Fibroblast of the conjunctiva (primary cell): ENCODE measurements at places on chromosomes 5 and 9.

DNA sequence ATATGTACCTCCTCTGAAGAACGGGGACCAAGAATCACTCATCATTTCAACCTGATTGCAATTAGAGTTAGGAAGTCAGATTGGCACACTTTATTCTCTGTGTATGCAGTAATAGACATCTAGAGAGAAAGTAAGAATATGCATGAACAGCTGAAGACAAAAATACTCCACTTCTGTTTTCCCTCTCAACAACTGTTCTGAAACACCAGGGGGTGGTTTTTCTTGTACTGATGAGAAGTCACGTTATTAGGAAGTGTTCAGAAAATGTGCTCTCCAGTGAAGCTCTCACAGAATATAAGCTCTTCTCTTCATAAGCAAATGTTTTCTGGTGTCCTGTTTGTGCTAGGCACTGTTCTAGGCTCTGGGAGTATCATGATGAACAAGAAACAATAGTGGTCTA, 531.7 kb upstream of the C9orf72 start:
- no peak for DNase-seq

DNA sequence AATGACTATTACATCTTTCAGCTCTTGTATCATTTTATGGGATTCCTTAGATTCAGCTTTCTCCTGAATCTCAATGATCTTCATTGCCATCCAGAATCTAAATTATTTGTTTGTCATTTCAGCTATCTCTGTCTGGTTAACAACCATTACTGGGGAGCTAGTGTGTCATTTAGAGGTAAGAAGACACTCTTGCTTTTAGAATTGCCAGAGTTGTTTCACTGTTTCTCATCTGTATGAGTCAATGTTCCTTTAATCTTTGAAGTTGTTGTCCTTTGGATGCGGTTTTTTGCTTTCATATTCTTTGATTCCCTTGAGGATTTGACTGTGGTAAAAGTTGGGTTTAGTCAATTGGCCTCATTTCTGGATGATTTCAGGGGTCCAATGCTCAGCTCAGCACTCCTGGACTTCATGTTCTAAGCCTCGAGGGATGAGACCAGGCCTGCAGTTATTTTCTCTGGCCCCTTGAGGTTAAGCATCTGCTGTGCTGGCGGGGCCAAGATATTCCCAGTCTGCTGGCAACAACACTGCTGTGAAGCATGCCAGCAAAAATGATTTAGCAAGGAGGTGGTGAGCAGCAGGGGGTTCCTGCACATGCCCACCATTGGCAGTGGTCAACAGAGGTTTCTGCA, 102.4 kb upstream of the PCSK5 start:
- peak; percentile 63 for DNase-seq

DNA sequence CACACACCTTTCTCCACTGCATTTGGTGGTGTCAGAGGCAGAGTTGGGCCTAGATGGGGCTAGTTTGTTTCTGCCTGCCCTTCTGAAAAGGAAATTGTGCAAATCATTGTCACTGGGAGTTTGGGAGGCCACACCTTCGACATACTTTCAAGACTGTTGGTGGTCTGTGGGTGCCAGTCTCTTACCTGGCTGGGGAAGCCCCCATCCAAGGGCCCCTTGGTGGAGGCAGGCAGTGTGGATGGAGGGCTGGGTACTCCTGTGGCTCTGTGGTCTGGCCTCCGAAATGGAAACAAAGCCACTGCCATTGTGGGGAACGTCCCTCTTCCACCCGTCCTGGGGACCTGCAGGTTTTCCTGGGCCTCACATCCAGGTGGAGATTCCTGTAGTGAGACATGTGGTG, 10.9 kb upstream of the PHYHD1 start:
- DNase-seq, result no peak

- DNase-seq, result no peak
Measured at GRCh38 chr5:83608122-83608521, 112.5 kb downstream of the HAPLN1 start.

DNA sequence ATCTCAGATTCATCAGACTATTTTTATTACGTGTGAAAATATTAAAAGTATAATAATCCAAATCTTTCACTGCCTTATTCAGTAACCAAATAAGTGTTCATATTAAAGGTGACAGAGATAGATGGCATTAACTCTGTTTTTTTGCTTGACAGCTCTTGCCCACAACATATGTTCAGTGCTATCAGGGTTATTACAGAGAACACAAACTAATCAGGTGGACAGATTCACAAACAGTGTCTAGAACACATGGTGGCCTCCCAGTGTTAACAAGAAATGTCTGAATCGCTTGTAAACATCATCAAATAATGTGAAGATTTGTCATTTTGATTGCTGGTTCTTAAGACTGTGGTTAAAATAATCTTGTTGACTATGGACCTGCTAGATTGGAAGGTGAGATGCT, 609.1 kb upstream of the GRAMD2B start:
- no peak for DNase-seq

GRCh38 chr5:26487553-26487952, 550.8 kb downstream of the CDH9 start:
- no peak for DNase-seq

- no peak for DNase-seq
Measured at GRCh38 chr5:179558932-179559283, 8.6 kb downstream of the RUFY1 start.

GRCh38 chr5:107329850-107330249, 340.9 kb downstream of the EFNA5 start:
- DNase-seq, result no peak

GRCh38 chr5:67983251-67984110, 232.1 kb upstream of the PIK3R1 start:
- DNase-seq, result peak; percentile 71

GRCh38 chr5:154484393-154485095, 6.5 kb upstream of the HAND1 start:
- no peak for DNase-seq

DNA sequence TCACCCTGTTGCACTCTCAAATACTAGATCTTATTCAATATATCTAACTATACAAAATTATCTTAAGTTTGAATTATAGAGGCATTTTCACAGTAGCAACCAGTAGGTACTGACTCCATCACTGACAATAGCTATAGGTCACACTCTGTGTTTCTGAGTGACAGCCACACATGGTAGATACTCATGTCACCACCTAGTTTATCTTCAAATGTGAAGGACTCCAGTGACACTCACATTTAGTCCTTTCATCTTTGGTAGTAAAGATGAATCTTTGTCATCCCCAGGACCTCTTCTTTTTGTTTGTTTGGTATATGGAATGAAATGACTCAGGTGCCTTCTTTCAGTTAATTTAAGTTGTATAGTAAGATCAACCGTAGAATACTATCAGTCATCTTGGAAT, 102.5 kb upstream of the DHFR start:
- DNase-seq, result no peak

DNA sequence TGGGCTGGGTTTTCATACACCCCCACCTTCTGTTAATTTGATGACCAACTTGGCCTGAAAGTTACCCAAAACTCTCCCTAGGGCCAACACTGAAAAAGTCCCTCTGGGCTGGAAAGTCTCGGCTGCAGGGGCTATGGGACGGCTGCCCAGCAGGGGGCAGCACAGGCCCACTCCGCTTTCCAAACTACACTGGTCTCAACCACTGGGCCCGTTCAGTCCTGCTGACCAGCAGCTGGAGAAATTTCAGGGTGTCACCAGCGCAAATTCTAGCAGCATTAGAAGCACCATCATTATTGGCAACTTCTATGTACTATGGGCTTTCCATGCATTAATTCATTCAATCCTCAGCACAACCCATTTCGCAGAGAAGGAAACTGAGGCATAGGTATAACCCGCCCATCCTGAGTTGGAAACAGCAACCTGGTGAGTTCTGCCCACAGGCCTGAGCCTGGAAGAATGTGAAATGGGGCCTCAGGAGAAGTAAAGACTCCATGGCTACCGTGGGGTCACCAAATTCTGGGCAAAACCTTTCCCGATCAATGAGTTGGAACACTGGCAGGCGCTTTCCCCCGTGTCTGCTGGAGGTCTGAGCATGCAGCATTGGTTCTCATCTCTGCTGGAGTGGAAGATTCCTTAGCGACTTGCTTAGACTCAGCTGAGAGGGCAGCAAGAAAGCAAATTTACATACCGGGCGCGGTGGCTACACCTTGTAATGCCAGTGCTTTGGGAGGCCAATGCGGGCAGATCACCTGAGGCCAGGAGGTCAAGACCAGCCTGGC, 9.7 kb downstream of the ORM2 start:
- no peak for DNase-seq

GRCh38 chr9:89542401-89543021, 44.6 kb upstream of the SEMA4D start:
- DNase-seq, result no peak

DNA sequence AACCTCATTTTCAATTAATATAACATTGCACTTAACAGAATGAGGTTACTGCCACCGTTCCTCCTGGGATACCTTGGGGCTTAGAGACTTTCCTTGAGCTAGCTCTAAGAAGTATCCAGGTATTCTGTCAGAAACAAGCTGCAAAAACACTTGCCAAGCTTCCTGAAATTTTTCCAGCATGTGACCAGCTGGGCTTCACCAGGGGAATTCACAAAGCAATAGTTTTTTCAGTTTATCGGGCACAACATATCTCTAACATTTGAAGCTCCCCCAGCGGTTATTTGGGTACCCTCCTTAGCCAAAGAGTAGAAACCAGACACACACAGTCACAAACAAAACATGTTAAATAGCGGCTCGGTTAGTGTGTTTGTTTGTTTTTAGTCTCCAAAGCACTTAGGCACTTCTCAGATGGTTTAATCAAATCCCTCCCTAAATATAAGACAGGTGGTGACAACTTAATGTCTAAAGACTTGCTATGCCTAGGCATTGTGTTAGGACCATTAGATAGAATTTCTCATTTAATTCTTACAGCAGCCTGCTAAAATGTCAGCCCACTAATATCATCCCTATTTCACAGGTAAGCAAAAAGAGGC, 278.2 kb downstream of the GLIS3 start:
- DNase-seq, result no peak

DNA sequence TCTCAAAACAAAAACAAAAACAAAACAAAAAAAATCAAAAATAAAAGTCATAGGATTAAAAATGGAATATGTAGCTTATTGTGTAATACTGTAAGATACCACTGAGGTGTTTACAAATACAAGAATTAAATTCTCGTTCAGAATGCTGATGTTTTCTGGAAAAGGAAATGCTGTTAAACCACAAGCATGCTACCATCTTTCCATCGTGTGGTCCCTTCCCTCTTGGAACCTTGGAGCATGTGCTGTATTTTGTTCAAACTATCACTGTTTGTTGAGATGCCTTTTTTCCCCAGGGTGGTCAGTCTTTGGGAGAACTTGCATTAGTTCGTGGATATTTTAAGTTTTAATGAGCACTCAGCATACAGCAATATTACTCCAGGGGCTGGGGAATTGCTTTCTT, 39.7 kb downstream of the SUB1 start:
- DNase-seq, result no peak

DNA sequence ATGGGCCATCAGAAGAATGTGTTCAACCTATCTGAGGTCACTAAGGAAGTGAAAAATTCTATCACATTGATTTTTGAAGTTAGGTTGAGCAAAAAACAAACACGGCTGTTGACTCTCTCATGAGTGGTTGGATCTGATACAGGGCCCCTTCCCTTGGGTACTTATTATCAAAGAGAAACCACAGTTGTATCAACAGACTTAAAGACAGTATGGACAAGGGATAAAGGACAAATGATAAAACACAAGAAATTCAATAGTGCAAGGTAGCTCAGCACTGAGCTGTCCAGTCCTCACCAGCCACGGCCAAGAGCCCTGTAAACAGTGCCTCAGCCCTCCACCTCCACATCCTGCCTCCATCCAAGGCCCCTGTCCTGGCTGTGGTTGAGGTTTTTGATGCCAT, 86.9 kb downstream of the UBE2QL1 start:
- no peak for DNase-seq

- no peak for DNase-seq
Measured at GRCh38 chr5:100188778-100189177, 346.4 kb upstream of the FAM174A start.

- DNase-seq, result no peak
Measured at GRCh38 chr9:19271081-19271480, 40.6 kb downstream of the DENND4C start.

DNA sequence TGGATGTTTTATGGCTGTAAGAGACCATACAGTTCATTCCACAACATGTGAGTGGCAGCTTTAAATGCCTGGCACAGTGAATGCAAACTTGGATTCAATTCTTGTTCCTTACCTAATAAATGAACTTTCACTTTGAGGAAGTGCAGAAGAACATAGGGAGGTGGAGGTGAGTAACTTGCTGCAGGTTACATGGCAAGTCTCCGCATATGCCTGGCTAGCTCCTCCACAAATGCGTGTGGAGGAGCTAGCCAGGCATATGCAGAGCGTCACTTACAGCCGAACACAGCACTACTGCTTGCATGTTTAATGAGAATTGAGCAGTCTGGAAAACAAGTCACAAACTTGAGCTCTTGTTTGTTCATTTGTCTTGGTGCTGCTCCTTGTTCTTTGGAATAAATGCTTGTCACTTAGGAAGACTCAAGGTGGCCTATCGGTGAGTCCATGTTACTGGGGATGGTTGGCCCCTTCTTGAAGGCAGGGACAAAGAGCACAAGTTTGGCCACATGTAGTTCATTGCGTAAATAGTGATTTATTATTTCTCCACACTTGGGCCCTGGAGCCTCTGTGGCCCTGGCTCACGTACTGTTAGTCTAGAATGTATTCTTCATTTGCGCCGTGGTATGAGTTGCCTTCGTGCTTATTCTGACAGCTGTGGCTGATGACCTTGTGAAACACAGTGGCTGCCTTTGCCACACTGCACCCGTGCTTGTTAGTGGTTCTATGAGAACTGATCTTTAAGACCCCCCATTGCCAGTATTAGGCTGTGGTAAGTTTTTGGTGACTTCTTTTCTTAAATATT, 3.1 kb downstream of the ISOC1 start:
- DNase-seq, result no peak

GRCh38 chr9:120873512-120873911, 3.5 kb downstream of the PHF19 start:
- DNase-seq, result no peak

DNA sequence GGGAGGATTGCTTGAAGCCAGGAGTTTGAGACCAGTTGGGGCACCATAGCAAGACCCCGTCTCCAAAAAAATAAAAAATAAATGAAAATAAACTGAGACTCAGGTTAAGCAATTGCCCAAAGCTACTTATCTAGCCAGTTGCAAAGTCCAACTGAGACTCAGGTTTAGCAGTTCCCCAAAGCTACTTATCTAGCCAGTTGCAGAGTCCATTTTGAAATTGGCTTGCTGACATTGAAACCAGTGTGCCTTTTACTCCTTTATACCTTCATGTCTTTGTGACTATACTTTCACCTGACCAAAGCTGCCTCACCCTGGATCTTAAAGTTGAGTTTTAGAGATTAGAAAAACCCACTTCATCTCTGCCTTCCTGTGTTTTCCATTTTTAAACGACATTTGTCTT, 66.5 kb downstream of the GALNT10 start:
- no peak for DNase-seq

DNA sequence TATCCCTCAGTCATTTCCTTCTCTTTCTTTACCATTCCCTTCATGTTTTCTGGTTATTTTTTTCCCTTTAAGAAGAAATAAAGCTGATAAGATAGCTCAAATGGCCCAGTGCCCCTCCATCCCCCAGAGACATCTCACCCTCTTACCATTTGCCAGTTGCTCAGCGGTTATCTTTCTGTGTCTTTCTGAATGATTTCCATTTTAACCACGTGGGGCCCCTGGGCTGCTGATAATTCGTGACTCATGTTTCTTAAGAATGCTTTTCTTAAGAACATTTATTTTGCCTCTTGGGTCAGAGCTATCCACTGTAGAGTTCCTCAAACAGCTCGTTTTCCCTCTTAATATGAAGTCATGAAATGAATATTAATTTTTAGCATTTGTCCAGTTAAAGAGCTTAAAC, 147.8 kb downstream of the MAST4 start:
- no peak for DNase-seq

GRCh38 chr5:100644185-100644584, 109.0 kb downstream of the FAM174A start:
- no peak for DNase-seq

- no peak for DNase-seq
Measured at GRCh38 chr9:928363-929042, 48.0 kb upstream of the DMRT3 start.
